GM03348 (cell line): ENCODE measurements at places on chromosomes 4 and X.

DNA sequence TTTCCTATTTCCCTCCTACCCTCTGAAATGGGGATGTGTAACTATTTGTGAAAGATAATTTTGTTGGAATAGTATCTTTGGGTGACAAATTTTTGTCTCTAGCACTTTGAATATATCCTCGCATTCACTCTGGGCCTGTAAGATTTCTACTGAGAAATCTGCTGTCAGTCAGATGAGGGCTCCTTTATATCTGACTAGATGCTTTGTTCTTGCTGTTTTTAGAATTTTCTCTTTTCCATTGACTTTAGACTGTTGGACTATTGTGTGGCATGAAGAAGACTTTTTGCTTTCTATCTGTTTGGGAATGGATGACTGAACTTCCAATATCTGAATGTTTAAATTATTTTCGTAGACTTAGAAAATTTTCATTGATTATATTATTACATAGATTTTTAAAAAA lies 54.2 kb upstream of the GRID2 start:
- no peak for DNase-seq

DNA sequence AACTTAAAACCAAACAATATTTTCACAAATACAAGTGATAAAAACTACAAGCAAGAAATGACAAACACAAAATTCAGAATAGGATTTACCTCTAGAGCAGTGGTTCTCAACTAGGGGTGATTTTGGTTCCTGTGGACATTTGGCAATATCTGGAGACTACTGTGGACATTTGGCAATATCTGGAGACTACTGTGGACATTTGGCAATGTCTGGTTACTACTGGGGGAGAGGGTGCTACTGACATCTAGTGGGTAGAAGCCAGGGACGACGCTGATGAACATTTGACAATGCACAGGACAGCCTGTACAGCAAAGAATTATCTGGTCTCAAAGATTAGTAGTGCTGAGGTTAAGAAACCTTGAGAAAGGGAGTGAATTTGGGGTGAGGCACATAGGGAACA lies 169.8 kb downstream of the CLCN4 start:
- peak; percentile 9 for DNase-seq

GRCh38 chrX:40501164-40501855 lies 79.5 kb upstream of the ATP6AP2 start:
- no peak for DNase-seq

DNA sequence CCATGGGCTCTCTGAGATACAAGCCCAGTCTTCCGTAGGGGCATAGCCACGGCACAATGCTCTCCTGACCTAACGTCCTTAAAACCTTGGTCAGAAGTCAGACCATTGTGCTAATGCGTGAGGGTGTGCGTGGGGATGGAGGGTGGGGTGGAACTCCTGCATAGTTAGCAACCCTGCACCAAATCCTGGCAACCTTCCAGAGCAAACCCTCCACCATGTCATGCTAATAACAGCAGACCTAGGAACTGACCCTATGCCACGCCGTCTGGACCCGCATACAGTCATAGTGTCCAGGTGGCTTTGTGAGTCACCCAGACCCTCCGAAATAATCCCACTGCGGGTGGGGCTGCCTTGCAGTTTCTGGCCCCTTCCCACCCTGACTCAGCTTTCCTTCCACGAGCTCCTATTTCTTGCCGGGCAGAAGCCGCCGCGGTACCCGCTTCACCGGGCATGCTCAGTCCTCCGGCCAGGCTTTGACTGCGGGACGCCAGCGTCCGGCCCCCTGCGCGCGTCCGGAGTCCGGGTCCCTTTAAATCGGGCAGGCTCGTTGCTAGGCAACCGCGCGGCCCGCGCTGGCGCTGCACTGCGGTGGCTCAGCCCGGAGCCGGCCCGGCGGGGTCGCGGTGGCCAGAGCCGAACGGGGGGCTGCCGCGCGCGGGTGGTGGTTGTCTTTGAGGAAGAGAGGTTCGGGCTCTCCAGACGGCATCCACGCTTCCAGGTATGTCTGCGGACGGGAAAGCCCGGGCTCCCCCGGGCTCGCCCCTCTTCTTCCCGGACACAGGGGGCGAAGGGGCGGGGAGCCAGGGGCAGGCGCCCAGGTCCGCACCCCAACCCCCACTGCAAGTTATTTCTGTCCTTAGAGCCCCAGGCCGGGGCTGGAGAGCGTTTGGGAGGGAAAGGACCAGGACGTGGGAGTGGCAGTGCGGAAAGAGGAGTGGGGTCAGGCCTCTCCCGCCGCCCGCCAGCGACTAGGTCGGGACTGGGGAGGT lies at the start of gene CCDC160:
TSS of gene CCDC160 (plus strand) at position 557 of the 989 bp plus-strand sequence. CDS start 7,619 bp downstream, outside the sequence.
- peak; percentile 25 for DNase-seq

GRCh38 chrX:41047878-41048534 lies 37.2 kb upstream of the USP9X start:
- DNase-seq, result no peak
